NCI-H748 treated with DMSO at 0.1 percent for 48 hours (cell line): ENCODE measurements at places on chromosomes 16 and 17.

GRCh38 chr17:41334385-41335305, 16.0 kb downstream of the KRT33A start:
- DNase-seq = no peak

DNA sequence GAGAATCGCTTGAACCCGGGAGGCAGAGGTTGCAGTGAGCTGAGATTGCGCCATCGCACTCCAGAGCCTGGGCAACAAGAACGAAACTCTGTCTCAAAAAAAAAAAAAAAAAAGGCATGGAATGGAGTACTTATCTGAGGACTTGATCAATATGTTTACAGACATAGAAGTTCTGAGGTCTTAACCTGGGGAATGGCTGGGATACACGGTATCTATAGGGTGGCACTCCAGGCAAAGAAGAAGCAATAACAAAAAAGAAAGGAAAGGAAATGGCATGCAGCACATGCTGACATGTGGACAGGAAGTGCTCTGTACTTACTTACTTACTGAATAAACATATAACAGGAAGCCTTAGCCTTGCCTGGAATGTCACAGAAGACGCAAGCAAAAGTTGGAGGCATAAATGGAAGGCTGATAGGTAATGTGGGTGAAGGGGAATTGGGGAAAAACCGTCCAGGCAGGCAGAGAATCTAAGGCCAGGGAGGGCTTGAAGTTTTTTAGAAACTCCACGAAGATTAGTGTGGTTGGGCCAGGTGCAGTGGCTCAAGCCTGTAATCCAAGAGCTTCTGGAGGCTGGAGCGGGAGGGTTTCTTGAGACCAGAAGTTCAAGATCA, 10.1 kb upstream of the SPOP start:
- DNase-seq = no peak

GRCh38 chr17:50289991-50290702, 15.9 kb downstream of the TMEM92 start:
- no peak for DNase-seq

- DNase-seq = no peak
These were observed 53.8 kb downstream of the SYNRG start for GRCh38 chr17:37555386-37555785.

DNA sequence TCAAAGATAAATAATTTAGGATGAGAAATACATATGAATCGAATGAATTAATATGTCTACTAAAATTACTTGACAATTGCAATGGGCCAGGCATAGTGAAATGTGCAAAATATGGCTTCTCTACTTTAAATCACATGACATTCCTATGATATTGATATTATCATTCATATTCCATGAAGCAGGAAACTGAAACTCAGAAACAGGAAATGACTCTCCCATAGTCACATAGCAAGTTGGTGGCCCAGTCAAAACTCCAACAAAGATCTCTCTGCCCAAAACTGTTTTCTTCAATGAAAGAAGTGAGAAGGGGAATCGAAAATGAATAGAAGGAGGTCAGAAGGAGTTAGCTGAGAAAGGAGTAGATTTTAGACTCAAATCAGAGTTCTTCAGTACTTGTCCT, 272.2 kb downstream of the CDH8 start:
- no peak for DNase-seq

GRCh38 chr17:49510059-49510719, 15.1 kb downstream of the NGFR start:
- DNase-seq = no peak

DNA sequence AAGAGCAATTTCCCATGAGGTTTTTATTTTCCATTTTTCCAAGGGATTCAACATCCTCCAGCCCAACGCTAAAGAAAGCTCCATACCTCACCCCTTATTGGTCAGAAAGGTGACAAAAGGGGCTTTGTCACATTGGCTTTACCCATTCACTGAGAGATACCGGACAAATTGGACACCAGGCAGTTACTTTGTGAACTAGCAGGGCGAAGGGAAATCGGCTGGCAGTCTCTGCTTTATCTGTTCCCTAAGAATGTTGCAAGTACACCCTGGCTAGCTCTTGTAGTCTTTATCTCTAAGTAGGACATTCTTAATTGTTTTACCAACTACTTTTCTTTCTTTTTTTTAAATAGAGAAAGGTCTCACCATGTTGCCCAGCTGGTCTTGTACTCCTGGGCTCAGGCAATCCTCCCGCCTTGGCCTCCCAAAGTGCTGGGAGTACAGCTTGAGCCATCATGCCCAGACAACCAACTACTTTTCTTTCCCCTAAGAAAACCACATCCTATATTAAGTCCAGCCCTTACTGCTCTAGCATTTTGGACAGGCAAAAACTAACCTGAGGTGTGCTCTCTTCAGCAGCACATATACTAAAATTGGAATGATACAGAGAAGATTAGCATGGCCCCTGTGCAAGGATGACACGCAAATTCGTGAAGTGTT, 16.8 kb downstream of the PRPSAP1 start:
- no peak for DNase-seq

GRCh38 chr16:70388006-70388680, 41.4 kb downstream of the DDX19A start:
- DNase-seq = no peak
